ENCODE measurements at places on chromosomes 7 and 10.

GRCh38 chr7:134662166-134662870 is 15.7 kb downstream of the BPGM start:
- no peak for DNase-seq

DNA sequence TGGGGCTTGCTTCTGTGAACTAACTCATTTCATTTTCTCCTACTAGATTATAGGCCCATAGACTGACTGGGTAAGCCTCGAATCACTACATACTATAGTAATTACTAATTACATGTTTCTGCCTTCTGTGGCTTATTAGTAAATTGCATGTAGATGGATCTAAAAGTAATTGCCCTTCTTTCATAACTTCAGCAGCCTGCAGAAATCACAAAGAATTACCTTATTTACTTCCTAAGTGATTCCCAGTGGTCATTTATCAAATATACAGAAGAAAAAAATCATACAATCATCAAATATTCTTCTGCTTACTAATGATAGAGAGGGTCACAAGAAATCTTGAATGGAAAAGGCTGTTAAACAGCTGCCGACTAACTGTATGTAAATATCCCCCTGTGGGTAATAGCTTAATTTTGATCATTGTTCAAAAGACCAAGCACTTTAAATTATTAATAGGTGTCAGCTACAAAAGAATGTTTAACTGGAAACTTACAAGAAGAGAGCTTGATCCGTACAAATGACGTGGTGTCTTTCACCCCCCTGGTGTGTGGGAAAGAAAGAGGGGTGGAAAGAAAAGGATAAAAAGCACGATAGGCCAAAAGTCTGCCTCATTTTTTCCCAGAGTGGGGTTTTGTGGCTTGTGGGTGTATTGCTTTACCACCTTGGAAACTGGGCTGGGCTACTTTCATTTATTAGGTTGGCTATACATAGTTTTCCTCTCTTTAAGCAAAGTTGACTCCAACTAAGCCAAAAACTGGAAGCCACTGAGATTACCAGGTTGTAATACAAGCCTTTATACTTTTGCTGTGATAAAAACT is 361.8 kb upstream of the ZMIZ1 start:
- no peak for DNase-seq

GRCh38 chr7:55478700-55479099 is 93.6 kb downstream of the VOPP1 start:
- no peak for DNase-seq

DNA sequence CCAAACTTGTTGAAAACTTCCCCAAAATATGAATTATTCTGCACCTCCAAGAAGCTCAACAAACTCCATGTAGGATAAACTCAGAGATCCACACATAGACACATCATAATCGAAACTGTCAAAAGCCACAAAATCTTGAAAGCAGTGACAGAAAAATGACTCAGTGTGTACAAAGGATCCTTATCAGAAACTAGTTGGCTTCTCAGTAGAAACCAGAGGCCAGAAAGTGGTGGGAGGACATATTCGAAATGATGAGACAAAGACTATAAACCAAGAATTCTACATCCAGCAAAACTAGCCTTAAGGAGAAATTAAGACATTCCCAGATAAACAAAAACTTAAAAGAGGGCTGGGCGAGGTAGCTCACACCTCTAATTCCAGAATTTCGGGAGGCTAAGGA is 38.5 kb downstream of the MCMBP start:
- peak; percentile 27 for DNase-seq
